ENCODE measurements at places on chromosomes 11 and 22.

DNA sequence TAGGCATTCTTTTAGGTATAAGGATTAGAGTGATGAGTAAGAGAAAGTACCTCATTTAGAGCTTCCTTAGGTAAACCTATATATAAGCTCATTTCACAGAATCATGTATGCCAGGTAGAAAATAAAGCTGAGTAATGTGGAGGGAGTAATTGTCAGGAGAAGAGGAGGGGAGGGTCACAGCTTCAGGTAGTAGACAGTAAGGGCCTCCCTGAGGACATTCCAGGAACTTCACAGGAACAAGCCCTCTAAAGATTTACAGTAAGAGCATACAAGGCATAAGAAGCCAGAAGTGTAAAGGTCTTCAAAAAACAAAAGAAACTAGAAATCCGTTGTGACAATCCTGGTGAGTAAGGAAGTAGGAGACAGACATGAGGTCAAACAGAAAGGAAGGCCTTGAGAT lies 57.6 kb downstream of the USP47 start:
- no peak for DNase-seq

GRCh38 chr22:27885977-27886842 lies 32.8 kb downstream of the PITPNB start:
- DNase-seq = peak; percentile 8

GRCh38 chr11:120186774-120187591 lies 23.8 kb upstream of the OAF start:
- DNase-seq = no peak

DNA sequence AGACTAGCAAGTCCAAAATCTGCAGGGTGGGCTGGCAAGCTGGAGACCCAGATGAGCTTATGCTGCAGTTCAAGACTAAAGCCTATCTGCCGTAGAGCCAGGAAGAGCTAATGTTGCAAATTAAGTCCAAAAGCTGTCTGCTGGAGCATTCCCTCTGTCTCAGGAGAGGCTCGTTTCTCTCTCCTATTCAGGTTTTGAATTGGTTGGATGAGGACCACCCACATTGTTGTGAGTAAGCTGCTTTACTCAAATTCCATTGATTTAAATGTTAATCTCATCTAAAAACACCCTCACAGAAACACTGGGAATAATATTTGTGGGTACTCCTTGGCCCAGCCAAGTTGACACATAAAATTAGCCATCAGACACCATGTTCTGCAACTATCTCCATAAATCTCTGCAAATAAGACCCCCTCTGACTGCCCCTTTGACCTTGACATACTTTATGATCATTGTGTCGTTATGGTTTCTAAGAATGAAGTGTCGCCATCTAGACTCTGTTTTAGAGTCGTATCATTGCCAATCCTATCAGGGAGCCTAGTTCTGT lies 16.8 kb upstream of the CUL5 start:
- no peak for DNase-seq

- no peak for DNase-seq
Observed at GRCh38 chr11:78216571-78217287, 28.0 kb downstream of the USP35 start.

DNA sequence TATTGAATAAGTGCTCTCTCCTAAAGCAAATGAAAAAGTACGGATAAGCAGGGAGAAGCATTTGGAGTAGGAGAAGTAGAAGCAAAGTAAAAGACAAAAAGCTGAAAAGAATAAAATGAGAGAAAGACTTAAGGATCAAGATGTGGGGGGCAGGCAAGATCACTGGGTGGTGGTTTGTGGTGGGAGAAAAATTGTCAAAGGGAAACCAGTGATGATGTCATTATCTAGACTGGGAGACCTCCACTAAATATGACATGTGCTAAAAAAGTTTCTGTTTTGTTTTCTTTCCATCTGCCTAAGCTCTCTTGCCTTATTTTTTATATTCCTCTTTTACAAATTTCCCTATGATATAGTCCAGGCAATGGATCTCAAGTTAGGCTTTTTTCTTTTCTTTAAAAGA lies 14.8 kb upstream of the MAML2 start:
- no peak for DNase-seq

GRCh38 chr11:84608837-84609196 lies 1018.3 kb downstream of the DLG2 start:
- no peak for DNase-seq

- DNase-seq = no peak
Observed at GRCh38 chr22:19105456-19105855, 16.8 kb downstream of the DGCR2 start.

DNA sequence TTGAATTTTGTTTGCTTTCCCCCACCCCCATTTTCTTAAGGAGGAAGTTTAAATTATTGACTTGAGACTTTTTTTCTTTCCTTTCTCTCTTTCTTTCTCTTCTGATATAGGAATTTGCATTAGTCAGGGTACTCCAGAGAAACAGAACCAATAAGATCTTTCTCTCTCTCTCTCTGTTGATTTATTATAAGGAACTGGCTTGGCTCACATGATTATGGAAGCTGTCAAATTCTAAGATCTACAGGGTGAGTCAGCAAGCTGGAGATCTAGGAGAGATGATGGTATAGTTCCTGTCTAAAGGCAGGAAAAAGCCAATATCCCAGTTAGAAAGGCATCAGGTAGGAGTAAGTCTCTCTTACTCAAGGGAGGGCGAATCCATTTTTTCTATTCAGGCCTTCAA lies 64.0 kb downstream of the CCDC81 start:
- DNase-seq = no peak

GRCh38 chr11:116535994-116536393 lies 236.8 kb downstream of the BUD13 start:
- no peak for DNase-seq

DNA sequence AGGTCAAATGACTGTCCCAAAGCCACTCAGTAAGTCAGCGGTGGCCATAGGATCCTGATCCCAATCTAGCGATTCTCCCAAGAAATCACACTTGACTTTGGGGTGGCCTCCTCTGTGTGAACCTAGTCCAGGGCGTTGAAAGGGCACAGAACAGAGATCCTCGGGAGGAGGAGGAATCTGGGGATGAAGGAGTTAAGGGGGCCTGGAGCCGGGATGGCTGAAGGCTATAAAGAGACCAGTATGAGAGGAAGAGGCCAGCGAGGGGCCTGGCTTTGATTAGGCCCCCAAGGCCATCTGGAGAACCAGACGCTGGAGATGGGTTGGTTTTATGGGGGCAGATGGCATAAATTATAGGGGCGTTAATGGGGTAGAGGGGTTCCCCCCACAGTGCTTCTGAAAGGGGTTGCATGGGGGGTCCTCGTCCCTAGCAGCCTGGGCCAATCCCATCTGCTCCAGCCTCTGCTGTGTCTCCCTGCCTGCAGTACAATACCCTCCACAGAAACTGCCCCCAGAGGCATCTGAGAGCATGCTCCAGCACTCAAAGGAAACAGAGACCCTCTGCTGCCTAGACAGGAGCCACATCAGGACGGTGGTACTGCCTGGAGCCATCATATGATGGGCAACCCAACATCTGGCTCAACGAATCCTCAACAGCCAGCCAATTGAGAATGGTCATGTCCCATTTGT lies 35.2 kb upstream of the TRIM29 start:
- DNase-seq = no peak

DNA sequence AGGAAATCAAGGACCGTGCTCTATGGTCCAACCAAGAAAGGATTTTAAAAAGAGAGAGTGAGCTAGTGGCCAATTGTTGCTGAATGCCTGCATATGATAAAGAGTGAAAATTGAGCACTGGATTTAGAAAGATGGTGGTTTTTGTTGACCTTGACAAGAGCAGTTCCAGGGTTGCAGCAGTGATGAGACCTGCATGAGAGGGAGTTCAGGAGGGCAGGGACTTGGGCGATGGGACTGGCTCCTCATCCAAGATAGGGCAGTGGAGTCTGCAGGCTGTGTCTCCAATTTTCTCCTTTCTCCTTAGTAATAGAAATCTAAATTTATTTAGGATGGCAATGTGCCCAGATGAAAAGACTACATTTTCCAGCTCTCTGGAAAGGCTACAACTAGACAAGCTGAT lies 94.0 kb upstream of the B3GAT1 start:
- DNase-seq = no peak

GRCh38 chr11:122656073-122656630 lies 630 bp downstream of the UBASH3B start:
- peak; percentile 29 for DNase-seq

DNA sequence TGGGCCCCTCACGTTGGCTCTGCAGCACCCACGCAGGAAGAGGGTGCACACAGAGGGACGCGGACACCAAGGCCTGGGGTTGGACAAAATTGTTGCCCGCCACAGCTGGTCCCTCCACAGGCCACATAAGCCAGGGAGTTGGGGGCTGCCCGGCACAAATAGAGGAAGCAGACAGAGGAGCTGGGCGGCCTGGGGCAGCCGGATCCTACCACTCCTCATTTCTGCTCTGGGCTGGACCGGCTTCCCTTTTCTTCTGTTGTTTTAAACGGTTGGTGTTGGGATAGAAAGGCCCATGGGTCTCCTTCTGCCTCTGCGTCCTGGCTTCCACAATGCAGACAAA lies 36.4 kb upstream of the LINC01488 start:
- no peak for DNase-seq
